ENCODE measurements at places on chromosomes 12 and 14.
A peak's percentile ranks its signal among the peaks of the same experiment; 100 is the strongest.

DNA sequence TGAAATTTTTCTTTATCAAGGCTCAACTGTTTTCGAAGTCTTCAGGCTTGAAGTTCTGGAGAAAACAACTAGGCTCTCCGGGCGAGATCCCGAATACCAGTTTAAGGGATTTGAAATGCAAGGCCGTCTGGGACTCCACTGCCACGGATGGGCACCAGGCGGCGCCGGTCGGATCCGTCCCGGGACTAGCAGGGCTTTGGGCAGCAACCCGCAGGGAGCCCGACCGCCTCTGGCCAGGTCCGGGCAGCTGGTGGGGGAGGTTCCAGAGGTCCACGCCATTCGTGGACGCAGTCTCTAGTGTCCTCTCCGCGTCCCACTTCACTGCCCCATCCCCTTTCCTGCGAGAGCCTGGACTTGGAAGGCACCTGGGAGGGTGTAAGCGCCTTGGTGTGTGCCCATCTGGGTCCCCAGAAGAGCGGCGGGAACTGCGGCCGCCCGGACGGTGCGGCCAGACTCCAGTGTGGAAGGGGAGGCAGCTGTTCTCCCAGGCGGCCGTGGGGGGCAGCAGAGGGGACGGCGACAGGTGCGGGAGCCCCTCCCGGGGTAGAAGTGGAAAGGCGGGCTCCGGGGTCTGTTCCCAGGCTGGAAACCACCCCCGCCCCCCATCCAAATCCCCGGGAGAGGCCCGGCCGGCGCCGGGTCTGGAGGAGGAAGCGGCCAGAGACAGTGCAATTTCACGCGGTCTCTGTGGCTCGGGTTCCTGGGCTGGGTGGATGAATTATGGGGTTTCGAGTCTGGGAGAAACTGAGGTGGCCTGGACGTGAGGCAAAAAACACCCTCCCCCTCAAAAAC is 838 bp upstream of the ERBB3 start:
- peak; percentile 46 for DNase-seq

- DNase-seq = no peak
These were observed 6.7 kb downstream of the C12orf54 start for GRCh38 chr12:48489012-48489411.

GRCh38 chr12:50058743-50059312 is 1.4 kb downstream of the ASIC1 start:
- DNase-seq = no peak

- no peak for DNase-seq
These were observed 21.1 kb downstream of the NUBPL start for GRCh38 chr14:31582286-31582691.

DNA sequence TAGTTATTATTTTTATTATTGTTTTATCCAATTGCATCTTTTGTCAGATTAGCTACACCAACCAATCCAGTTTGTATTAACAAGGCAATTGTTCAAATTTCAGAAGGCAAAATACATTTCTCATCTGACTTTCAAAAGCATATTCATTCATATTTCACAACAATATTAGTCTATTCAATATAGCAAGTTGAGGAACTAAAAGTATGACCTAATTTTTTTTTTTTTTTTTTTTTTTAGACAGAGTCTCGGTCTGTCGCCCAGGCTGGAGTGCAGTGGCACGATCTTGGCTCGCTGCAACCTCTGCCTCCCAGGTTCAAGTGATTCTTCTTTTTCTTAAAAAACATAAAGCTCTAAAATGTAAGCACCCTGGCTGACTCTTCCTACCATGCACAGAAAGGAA is 17.3 kb downstream of the COX14 start:
- DNase-seq = no peak

GRCh38 chr14:83864106-83864505 is 1665.8 kb upstream of the FLRT2 start:
- no peak for DNase-seq

GRCh38 chr12:103799857-103800771 is 40.9 kb downstream of the NT5DC3 start:
- peak; percentile 72 for DNase-seq

- no peak for DNase-seq
These were observed 34.9 kb downstream of the EVL start for GRCh38 chr14:100100032-100100703.

GRCh38 chr12:113818833-113819232 is 147.3 kb downstream of the RBM19 start:
- DNase-seq = no peak

- no peak for DNase-seq
These were observed 81.9 kb upstream of the AVPR1A start for GRCh38 chr12:63232896-63233295.

- no peak for DNase-seq
These were observed 89.4 kb upstream of the MAX start for GRCh38 chr14:65191716-65192115.

DNA sequence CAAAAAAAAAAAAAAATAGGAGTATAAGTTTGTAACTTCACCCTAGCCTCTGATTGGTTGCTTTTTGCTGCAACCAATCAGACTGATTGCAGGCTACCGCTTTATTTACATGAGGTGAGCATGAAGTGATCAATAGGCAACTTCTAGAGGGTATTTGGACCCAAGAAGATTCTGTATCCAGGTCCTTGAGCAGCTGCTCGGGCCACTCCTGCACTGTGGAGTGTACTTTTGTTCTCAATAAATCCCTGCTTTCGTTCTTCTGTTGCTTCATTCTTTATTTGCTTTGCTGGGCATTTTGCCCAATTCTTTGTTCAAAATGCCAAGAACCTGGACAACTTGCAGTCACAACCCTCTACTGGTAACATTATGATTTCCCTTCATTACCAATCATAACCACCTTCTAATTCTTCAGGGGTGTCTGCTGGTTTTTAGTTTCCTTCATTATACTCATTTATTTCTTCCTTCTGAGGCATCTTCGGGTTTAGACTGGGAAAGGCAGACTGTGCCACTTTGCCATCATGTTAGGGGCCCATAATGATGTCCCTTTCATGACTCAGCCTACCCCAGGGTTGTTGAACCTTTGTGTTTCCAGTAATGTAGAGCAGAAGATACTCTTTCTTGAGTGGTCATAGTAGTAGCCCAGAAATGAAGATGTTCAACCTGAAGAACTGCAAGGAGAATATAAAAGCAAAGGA is 43.4 kb upstream of the LIMA1 start:
- DNase-seq = no peak

DNA sequence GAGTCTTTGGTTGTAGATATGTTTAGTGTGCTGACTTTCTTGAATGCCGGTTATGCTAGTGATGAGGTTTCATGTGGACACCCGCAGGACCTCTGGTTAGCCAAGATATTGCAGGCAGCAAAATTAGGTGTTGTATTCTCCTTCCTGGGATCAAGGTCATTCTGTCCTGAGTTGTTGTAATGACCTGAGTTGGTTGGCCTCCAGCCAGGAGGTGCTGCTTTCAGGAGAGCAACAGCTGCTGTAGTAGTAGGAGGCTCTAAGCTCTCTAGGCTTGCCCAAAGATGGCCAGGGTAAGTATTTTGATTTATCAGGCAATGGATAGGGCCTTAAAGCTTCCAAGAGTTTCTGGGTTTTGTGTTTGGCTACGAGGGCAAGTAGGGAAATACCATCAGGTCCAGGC is 56.0 kb upstream of the BDKRB2 start:
- no peak for DNase-seq

DNA sequence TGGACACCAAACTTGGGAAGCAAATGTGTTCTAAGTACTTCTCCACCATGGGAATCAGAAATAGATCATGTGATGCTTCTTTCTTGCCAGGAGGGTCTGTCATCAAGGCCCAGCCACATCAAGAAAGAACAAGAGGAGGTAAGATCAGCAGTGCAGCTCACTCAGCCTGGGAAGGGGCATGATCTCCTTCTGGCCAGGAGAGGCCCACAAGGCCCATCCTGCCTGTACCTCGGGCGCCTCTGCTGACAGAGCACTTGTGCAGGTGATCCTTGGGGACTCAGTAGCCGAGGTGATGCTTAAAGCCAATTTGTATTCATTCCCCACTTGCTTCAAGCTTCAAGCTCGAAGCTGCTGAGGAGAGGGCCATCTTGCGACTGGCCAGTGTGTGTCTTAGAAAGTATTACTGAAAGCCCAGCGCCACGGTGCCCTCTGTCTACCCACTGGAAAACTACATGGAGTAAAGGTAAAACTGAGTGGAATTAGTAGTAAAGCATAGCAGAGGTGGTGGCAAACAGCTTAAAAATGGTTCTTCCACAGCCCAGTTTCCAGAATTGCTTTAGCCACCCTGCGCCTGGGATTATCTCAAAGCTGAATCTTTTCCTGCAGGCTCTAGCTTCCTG is 26.2 kb downstream of the RTRAF start:
- no peak for DNase-seq

DNA sequence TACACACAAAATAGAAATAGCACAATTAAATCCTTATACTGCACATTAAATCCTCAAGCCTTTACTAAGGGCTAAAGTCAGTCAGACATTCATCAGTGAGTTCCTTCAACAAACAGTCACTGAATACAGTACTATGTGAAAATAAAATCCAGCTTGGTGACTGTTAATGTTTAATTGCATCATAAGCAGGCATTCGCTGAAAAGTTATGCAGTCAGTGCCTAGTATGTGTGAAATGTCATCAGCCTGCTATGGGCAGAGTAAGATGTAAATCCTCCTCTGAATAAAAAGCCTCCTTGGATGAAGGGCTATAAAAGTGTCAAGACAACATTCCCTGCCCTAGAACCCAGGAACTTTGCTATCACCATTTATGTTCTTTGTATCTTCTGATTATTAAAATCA is 116.4 kb downstream of the PRICKLE1 start:
- no peak for DNase-seq

- DNase-seq = no peak
These were observed 76.1 kb upstream of the HECTD1 start for GRCh38 chr14:31283578-31284252.

DNA sequence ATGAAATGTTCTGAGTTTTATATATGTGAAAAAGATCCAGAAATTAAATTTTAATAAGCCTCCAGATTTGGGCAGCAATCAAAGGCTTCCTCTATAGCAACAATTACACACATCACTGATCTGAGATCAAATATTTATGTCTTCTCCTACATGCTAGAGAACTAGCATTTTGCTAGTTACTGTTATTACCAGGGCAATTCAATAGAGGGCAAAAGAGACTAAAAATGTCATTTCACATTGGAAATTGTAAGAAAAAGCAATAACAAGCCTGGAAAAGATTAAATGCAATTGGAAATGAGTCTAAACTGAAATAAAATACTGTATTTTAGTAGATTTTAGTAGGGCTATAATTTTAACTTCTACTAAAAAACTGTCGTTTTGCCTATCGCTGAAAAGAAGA is 32.6 kb upstream of the ANO6 start:
- no peak for DNase-seq

DNA sequence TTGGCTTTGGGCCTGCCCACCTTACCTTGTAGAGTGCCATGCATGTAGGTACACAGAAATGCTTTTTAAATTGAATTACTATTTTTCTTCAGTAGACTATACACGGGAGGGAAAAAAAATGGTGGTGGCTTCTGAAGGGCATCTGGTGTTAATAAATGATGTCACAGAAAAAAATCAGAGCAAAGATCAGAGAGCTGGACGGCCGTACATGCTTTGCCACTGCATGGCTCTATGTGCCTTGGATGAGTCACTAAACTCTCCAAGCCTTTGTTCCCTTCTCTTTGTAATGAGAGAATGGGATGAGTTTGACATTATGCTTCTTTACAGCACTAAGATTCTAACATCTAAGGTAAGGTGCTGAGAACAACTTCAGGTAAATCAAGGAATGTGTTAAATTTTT is 376.4 kb upstream of the DDHD1 start:
- no peak for DNase-seq

DNA sequence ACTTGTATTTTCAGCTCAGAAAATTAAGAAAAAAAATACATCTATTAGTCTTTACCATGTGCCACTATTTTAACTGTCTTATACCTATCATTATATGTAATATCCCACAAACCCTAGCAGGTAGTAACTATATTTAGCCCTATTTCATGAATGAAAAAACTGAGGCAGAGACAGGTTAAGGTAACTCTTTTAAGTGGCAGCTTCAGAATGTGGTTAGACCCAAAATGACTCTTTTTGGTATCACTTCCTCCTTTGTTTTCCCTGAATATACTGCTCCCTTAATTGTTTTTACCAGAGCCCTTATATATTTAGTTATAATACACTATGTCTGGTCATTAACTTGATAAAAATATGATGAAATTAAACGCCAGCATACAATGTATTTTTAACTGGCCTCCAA is 235.6 kb upstream of the RPL10L start:
- no peak for DNase-seq

DNA sequence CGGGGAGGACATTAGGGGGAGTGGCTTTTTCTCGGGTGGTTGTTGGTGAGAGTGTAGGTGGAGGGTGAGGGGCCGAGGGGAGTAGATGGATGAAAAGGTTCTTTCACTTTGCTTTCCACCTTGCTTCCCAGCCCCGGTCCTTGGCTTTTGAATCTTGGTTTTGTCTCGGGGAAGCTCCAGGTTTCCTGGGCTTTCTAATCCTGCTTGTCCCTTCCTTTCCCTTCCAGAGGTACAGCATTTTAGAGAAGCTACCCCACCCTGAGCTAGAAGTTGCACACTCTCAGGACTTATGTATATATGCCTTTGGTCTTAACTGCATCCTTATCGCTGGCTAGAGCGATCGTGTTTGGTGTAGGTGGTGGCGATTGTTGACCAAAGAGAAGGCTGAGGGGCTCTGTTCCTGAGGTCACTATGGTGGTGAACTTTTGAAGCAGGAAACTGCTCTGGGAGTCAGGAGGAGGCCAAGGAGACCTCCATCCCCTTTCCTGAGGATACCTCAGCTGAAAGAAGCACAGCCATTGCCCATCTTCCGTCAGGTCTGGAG is 862 bp downstream of the PIP4K2C start:
- DNase-seq = no peak

DNA sequence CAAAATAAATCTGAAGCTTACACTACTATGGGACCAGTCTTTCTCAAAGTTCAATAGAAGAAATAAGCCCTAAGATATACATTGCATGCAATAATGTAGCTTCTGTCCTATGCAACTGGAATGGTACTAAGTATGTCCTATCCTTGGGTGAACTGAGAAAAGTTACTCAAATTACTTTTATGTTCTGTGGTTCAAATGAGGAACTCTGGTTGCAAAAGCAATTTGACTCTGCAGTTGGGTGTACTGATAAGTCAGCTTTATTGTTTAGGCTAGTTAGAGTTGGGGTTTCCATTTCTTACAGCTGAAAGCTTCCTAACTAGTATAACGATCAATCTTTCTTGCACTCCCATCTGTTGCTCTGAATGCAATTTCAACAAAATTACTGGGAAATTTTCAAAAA is 29.2 kb downstream of the GPR135 start:
- DNase-seq = no peak

- no peak for DNase-seq
These were observed 81.2 kb downstream of the CFAP54 start for GRCh38 chr12:96570579-96570978.

- DNase-seq = peak; percentile 17
These were observed 13.7 kb upstream of the TMEM106C start for GRCh38 chr12:47949441-47950341.

DNA sequence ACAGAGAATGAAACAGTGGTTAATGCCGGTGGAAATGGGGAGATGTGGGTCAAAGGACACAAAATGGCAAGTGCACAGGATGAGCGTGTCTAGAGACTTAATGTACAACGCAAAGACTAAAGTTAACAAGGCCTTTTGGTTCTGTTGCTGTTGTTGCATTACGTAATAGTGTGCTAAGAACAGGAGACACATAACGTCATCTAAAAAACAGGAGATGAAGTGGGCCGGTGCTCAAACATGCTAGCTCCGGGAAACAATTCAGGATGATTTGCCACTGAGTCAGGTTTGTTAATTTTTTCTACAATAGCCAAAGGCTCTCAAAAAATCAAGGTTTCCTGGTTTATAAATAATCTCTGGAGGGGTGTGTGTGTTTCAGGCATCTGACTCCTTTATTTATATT is 55.5 kb downstream of the ETV6 start:
- no peak for DNase-seq
